ENCODE measurements at places on chromosomes 4 and X.

- no peak for DNase-seq
These were observed 45.0 kb downstream of the SNX25 start for GRCh38 chr4:185254434-185254833.

- no peak for DNase-seq
These were observed 237.4 kb downstream of the CAMK2D start for GRCh38 chr4:113524096-113524495.

DNA sequence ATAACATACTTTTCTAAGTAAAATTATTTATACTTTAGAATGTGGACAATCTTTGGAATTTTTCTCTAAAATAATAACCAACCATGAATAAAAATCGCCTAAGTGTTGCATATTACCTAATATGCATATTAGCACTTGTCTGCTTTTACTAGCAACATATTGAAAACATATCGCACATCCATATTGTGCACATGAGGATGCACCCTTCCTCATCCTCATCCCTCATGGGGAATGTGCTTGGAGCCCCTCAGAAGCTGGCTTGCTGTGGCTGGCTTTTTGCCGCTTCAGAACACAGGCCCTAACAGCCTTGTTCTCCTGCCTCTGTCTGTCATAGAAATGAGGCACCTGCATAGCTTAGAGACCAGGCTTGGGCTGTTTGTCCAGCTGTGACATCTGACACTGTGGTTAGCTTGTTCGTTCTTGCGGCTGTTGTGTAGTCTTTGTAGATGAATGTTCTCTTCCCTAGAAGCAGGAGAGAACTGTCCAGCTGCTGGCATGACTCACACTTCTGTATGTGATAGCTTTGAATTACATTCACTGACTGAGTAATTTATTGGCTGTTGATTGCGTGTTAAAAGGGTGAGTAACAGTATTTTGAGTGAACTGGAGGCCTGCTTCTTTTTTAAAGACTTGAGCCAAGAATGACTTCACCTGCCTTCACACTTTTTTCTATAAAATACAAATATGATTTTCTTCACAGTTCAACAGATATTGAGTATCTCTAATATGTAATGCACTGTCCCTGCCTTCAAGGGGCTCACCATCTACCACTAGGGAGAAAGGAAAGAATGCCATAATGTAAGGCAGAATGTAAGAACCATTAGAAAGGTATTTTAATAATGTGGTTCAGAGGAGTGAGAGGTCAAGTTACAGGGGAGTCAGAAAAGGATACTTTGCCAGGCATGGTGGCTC is 81.9 kb downstream of the HMGB2 start:
- no peak for DNase-seq

DNA sequence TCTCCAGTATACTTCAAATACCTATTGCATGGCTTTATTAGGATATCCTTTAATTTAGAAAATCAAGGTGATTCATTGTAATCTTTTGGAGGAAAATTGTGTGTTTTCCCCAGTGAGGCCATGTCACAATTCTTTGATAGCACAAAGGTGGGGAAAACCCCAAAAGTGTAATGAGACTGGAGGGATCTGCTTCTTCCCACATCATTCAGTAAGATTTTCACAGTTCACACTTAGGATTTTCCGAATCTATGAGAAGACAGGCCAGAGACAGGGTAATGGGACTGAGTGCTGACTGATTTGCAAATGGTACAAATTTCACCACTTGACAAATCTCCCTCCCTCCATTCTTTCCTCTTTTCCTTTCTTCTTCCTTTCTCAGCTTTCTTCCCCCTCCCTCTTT is 181.1 kb downstream of the MGST2 start:
- no peak for DNase-seq

GRCh38 chrX:97685753-97686152 is 802.0 kb downstream of the RPA4 start:
- DNase-seq, result no peak

DNA sequence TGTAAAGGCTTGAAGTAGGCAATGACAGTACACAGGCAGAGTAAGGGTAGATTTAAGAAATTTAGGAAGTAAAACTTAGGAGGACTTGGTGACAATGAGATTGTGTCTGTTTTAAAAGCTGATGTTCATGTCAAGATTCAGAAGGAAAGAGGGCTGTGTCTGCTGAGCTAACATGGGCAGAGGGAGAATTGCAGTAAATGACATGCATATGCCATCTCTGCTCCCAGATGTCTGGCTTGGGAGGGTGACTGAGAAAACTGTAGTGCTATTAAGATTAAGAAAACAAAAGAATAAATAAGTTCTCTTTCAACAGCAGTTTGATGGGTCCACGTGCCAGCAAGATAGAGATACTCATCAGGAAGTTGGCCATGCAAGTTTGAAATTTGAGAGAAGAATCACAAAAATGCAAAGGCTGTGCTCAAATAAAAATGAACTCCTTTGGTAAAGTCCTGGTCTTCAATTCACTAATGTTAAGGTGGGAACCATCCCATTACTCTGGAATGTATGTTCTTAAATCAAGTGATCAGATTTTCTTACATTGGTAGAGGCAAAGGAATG is 7.2 kb downstream of the NFXL1 start:
- DNase-seq, result no peak

DNA sequence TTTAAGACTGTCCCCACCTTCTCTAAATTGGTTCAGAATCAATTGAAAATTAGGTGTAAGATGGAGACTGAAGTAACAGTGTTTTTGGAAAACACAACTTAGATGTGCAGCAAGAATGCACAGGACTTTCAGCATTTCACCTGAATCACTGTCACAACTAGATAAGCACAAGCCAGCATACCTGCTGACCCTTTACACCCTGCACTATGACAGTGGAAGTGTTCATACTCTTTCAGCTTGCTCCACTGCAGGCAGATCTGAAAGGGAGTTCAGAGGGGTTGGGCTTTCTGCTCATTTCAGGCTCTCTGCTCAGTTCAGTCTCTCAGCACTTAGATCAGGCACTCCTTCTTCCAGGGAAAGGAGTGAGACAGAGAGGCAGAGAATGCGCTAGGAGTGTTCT is 22.8 kb downstream of the DCUN1D4 start:
- DNase-seq, result no peak

- DNase-seq, result no peak
These were observed 69.8 kb downstream of the FBXL5 start for GRCh38 chr4:15585331-15585730.

DNA sequence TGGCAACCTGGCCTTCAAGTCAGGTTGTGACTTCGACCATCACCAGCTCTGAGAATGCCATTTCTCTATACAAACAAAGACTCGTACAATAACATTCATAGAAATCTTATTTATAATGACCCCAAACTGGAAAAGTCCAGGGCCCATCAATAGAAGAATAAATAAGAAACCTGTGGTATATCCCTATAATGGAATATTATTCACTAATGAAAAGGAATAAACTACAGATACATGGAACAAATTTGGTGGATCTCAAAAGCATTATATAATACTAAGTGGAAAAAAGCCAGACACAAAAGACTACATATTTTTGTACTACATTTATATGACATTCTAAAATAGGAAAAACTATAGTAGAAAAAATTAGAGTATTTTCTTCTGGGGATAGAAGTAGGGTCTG is 109.4 kb upstream of the INPP4B start:
- no peak for DNase-seq

DNA sequence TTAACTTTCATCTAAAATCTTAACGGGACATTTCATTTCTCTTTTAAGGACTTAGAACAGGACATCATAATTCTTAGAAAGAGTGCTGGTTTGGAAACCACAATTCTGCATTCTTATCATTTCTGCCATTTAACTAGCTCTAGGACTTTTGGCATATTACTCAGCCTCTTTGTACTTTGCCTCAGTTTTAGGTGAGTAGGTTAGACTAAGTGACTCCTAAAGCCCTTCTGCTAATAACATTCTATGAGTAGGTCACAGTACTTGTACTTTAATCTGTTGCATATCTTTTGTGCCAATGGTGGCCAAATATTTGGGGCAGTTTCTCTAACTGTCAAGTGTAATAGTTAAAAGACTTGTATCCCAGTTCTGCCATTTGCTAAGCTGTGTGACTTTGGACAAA is 115.4 kb upstream of the NUDT6 start:
- DNase-seq, result no peak

- DNase-seq, result no peak
These were observed 2.7 kb upstream of the ALB start for GRCh38 chr4:73401412-73401811.

DNA sequence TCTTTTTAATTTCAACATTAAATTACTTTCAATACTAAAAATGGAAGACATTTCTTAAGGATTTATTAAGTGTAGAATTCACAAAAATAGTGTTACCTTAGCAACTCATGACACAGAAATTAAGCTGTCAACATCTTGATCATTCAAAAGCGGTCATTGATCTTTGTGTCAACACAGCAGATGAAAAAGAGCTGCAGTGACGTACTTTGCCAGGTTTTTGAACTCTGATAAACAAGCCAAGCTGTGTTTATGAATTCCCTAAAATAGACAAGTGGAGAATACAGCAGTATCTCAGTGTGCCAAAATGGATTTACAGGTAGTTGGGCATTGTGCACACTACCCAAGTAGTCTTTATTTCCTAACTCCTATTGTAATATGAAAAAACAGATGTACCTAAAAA is 1141.8 kb upstream of the PCDH7 start:
- no peak for DNase-seq

DNA sequence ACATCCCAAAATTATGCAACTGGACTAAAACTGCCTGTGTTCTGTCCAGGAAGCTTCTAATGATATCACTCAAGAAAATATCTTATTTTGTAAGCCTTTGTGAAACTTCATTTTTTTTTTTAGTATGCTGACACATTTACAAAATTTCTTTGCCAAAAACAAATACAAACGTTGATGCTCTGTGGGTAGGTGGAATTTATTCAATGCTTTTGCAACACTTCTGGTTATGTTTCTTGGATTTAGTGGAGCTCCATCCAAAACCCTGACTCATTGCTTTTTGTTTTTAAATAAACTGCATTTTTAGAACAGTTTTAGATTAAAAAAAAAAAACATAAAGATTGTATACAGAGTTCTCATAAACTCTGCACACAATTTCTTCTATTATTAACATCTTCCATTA is 250.9 kb upstream of the MAOA start:
- DNase-seq, result no peak

DNA sequence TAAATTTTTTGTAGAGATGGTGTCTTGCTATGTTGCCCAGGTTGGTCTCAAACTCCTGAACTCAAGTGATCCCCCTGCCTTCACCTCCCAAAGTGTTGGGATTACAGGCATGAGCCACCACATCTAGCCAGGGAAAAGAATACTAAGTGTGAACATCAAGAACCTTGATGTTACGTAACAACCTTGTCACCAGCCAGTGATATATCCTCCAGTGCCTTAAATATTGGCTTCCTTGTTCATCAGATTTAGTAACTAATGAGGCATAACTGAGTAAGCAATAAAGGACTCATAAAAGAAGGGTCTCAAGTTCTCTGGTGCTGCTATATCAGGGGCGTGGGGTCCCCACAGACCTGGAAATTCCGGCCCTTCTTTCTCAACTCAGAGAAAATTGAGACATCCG is 60.5 kb upstream of the ENPEP start:
- no peak for DNase-seq

- no peak for DNase-seq
These were observed 1.5 kb downstream of the MAB21L2 start for GRCh38 chr4:150583287-150584110.

GRCh38 chrX:15497865-15498264 is 2.7 kb upstream of the BMX start:
- DNase-seq, result no peak

- no peak for DNase-seq
These were observed 11.7 kb upstream of the GAGE10 start for GRCh38 chrX:49291615-49292337.
